ENCODE measurements at places on chromosomes 16 and 17.

DNA sequence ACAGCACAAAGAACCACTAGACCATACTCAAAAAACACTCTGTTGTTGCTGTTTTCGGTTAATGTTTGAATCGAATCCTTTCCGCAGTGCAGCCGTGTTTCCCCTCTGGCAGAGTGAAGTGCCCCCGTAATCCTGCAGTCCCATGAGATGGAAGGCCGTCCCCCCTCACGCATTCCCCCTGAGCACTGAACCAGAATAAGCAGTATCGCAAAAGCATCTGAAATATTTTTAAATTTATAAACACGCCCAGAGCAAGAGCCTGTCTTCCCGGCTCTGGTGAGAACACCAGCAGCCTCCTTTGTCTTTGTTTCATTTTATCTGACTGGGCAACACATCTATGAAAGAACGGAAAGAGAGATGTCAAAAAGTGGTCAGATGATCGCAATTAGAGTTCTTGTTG, 121.0 kb upstream of the ADAMTS18 start:
- DNase-seq = no peak

GRCh38 chr16:6892966-6893365, 439.7 kb upstream of the RBFOX1 start:
- no peak for DNase-seq

DNA sequence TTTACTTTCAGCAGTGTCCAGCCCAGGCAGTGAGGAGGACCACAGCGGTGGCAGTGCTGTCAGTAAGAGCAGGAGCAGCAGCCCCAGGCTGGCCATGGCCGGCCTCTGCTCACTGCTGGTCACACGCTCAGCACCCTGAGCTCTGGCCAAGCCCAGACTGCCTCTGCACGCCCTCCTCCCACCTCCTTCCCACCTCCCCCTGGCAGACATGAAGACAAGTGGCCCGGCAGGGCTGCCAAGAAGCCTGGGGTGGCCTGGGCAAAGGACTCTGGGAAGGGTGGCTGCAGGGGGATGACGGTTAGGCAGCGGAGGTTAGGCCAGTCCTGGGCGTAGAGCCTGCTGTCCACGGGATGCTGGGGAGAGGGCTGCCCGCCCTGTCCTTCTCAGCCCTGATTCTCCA, at the start of gene C16orf89:
TSS of gene C16orf89 (minus strand) at position 144 of the 400 bp plus-strand sequence. CDS start at position 96, 48 bp downstream.
- DNase-seq = peak; percentile 77

DNA sequence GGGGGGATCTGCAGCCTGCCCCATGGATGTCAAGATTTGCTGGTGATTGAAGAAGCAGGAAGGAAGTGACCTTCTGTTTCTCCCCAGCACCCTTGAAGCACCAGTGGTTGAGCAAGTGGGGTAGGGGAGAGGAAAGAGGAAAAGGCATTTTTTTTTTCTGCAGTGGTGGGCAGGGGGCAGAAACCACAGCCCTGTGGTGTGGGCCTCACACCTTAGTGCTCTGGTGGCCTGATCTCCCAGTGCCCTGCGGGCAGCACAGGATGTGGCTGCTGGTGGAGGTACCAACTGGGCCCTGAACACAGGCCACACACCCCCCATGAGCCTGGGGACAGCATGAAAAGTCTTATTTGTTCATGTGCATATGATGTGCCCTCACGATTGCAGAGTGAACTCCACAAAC, 7.1 kb downstream of the ITGAD start:
- no peak for DNase-seq

DNA sequence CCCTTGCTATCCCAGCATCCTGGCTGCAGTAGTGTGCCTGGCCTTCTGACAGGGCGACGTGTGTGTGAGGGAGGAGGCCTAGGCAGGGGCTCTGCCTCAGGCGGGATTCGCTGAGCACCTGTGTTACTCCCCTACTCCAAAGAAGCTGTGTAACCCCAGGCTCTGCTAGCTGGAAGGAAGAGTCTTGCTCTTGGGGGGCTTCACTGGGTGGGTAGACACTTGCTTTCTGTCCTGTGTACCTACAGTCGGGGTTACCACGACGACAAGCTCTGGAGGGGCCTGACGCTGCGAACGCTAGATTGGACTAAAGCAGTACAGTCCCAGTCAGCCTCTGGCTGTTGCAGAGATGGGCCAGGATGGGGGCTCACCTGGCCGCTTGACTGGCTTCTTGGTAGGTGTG, 9.5 kb downstream of the EXOC7 start:
- no peak for DNase-seq

- DNase-seq = peak; percentile 91
Measured at GRCh38 chr16:73020409-73020884, 27.5 kb downstream of the ZFHX3 start.

GRCh38 chr17:57551321-57552079, 193.6 kb downstream of the CCDC182 start:
- DNase-seq = no peak

- DNase-seq = no peak
Measured at GRCh38 chr17:42460371-42460770, 1.7 kb downstream of the ATP6V0A1 start.

GRCh38 chr16:69113216-69113615, 7.8 kb downstream of the HAS3 start:
- DNase-seq = no peak

- DNase-seq = no peak
Measured at GRCh38 chr17:31371511-31372097, 19.9 kb upstream of the RAB11FIP4 start.

- DNase-seq = no peak
Measured at GRCh38 chr16:64654178-64654577, 467.7 kb downstream of the CDH11 start.

DNA sequence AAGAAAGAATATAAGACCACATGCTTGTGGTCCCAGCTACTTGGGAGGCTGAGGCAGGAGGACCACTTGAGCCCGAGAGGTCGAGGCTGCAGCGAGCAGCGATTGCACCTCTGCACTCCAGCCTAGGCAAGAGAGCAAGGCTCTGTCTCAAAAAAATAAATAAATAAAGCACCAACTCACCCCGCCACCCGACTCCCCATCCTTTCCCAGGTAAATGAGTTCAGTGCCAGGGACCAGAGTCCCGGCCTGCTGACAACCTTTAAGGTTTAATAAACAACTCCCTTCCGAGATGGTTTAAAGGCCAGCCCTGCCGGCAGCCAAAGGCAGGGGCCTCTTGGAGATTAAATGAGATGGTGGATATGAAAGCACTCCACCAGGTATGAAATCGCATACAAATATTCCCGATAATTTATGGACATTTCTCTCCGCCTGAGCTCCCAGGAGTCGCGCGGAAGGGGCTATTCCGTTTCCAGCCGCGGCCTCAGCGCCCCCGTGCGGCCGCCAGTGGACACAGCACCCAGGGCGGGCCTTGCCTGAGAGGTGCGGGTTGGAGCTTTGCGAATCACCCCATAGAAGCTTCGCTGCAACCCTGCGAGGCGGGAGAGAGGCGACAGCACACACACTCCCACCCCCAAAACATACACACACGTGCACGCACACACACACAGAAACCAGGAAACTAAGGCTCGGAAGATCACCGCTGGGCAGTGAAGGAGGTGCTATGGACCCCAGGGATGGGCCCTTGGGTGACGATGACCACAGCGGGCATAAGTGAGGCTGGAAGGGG, 4.0 kb upstream of the RPL38 start:
- peak; percentile 46 for DNase-seq

DNA sequence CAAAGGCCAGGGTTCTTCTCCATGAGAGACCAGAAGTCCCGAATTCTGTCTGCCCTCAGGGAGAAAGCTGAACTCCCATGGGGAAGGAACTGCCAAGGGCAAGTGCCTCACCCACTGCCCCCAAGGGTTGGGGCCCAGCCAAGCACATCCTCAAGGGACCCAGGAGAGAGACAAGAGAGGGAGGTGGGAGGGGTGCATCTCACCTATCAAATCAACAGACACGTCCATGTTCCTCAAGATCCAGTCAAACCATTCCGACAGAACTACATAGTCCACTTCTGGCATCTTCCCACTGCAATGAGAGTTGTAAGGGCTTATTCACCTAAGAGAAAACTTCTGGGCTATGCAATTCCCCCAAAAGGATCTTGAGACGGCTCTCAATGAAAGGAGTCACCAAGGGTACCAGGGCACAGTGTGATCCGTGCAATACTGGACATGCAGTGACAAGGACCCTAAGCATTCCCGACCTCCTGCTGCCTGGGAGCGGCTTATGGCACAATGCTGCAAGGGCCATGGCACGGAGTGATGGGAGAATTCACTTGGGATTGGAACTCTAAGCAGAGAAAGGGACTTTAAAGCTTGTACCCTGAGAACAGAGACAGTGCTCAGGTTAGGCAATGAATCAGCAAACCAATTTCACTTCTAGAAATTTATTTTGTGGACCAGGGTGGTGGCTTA, 32.2 kb downstream of the TK2 start:
- peak; percentile 80 for DNase-seq

- no peak for DNase-seq
Measured at GRCh38 chr16:3145151-3145550, 10.3 kb downstream of the ZNF213 start.

- no peak for DNase-seq
Measured at GRCh38 chr17:42284566-42284965, 3.7 kb upstream of the STAT5A start.

GRCh38 chr16:22022151-22022550, 14.2 kb downstream of the MOSMO start:
- no peak for DNase-seq

GRCh38 chr17:37096071-37096470, 147.3 kb downstream of the AATF start:
- no peak for DNase-seq

- no peak for DNase-seq
Measured at GRCh38 chr16:8571061-8571596, 19.2 kb downstream of the TMEM114 start.

DNA sequence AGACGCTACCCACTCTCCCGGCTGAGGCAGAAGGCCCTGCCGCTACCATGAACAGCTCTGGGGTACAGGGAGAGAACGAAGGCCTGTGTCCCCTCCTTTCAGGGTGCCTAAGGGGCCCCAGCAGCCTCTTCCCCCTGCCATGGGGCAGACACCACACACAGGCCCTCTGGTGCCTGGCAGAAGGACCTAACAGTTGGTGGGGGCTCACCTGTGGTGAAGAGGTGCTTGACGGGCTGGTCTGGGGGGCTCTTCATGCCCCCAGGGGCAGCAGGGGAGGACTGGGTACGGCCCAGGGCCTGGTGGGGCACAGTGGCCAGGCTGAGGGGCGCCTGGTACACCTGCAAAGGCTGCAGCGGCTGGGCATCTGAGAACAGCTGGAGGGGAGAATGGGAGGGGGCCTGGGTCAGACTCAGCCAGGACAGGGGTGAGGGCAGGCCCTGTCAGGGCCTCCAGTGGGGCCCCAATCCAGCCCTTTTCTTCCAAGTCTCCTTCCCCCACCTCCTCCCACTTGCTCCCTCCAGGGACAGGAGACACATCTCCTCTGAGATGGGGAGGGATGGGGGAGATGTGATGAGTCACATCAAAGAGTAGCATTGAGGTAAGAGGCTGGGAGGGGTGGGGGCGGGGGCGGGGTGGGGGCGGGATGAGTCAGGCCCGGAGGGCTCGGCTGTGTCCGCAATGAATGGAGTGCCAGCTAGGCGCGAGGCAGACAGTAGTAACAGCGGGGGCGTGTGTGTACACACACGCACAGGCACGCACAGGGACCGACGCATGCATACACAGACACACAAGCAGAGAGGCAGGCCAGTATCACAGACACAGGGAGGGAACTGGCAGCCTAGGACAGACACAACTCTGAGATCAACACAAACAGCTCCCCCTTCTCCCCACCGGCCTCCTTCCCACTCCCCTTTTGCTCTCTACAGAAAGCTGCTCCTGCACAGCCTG, 16.1 kb downstream of the G6PC3 start:
- DNase-seq = no peak

GRCh38 chr17:78159575-78160158, 8.7 kb upstream of the SYNGR2 start:
- no peak for DNase-seq

DNA sequence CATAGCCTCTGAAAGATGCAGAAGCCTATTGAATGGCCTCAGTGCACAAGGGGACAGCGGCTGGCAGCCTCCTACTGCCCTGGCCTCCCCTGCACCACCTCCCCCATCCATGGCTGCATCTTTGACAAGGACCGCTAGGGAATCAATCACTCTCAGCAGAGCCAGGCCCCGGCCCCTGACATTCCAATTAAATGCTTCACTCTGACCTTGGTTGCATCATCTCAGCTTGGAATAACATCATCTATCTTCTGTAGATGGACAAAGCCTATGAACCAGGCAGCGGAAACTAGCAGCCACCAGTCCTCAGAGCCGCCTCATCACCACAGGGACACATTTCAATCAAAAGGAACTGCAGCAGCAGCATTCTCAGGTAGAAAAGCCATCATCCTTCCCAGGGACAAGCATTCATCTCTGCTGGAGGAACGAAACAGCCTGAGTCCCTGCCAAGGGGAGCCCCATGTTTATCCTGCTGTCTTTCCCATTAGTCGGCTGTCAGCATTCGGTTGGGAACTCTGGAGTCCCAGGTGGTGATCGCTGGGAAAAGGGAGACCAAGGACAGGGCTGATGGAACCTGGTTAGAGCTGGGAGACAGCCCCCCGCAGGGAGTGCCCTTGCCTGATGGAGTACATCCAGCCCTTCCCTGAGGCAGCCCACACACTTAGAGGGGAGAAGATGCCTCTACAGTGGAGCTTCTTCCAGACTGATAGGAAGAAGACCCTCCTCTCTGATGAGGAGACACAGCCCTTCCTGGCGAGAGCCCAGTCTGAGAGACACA, 11.5 kb upstream of the TMEM132E start:
- no peak for DNase-seq

DNA sequence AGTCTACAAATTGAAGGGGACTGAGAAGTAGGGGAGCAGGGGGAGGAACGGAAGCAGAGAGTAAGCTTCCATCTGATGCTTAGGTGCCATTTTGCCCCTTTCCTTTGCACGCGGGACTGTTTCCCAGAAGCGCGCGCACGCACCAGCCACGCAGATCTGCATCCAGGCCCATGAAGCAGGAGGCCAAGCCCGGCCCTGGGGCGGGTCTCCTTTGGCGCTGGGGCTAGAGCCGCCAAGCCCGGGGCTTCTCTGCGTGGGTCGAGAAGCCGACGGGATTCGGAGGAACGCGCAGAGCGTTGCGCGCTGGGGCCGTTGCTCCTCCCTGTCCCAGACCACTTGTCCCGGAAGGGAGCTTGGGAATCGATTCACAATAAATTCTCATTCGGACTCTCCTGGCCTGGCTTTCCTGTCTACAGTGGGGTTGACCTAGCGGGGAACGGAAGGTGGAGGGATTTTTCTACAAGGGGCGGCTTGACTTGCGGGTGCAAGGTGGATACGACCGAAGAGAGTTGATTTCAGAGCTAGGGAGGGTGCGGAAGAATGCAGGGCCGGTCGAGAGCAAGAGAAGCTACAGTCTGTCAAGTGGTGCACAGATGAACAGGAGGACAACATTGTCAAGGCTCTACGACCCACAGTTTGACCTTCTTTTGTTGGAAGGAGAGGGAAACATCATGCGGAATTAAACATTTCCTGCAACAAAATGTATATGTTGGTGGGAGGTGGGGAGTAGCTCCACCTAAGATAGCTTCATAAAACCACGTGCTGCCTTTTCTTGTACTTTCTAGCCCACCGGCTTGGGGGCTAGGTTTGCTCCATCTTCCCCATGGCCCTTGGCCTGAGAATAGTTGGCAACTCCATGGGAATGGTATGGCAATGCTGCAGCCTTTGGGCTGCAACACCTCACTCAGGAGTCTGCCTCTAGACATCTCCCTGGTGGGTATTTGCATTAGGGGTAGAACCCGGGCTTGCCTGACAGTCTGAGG, 4.5 kb downstream of the HOXB9 start:
- no peak for DNase-seq
